ENCODE measurements at places on chromosomes 2 and 18.

GRCh38 chr18:38297910-38298309 is 732.3 kb upstream of the CELF4 start:
- no peak for DNase-seq

DNA sequence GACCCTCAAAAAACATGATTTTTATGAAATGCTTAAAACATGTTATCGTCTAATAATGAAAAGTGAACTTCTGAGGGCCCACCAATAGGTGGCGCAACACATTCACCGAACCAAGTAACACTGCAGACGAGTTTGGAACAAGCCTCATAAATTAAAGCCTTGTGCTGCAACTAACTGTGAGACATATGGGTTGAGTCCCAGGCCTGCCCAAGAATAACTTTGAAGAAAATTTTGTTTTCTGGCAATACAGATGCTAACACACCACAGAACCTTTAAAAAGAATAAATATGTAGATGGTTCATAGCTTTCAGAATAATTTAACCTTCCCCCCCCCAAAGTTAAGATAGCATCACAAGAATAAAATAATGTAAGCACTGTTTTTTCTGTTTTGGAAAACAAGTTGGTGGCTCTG is 285.9 kb downstream of the RNF144A start:
- no peak for DNase-seq

DNA sequence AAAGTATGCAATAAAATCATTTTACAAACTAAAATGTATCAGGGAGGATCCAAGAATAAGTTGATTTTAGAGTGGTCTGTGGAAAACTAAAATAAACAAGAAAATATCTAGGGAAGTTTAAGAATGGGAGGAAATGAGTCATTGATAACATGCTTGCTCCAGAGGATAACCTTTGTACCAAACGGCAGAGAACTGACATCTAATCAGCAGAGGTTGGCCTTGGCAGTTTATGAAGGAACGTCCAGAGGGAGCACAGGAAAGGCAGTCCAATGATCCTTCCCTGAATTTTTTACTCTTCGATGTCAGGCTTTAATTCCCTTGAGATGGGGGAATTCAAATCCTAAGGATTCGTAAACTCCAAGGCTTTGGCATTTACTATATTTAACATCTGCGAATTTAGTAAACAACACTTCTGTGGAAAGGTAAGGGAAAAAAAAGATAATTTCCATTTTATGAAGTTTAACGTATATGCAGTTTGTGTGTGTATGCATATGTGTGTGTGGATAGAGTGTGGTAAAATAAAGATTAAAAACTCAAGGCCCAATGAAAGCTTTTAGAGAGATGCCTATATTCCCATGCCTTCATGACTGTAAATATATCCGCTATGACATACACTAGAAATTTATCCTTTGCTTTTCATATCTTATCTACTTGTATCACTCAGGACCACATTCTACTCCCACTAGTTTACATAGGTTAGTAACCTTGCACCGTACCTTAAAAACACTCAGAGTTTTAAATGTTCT is 8.7 kb upstream of the INPP1 start:
- no peak for DNase-seq

- no peak for DNase-seq
Measured at GRCh38 chr18:54822872-54823845, 5.1 kb upstream of the RAB27B start.

DNA sequence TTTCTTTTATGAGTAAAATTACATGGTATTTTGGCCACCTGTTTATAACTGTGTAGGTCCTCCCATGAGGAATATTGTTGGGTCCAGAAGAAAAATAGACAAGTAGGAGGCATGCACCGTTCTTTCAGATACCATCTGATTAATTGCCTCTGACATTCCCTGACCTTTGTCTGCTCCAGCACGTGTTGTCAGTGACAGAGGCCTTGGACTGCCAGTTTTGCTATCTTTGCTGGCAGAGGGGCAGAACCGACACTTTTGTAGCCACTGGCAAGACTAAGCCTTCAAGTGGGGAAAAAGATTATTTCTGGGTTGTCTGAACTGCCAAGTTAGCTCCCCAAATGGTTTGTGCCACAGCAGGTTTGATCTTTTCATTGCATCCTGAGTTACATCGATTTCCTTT is 276.9 kb downstream of the CAMKMT start:
- no peak for DNase-seq

DNA sequence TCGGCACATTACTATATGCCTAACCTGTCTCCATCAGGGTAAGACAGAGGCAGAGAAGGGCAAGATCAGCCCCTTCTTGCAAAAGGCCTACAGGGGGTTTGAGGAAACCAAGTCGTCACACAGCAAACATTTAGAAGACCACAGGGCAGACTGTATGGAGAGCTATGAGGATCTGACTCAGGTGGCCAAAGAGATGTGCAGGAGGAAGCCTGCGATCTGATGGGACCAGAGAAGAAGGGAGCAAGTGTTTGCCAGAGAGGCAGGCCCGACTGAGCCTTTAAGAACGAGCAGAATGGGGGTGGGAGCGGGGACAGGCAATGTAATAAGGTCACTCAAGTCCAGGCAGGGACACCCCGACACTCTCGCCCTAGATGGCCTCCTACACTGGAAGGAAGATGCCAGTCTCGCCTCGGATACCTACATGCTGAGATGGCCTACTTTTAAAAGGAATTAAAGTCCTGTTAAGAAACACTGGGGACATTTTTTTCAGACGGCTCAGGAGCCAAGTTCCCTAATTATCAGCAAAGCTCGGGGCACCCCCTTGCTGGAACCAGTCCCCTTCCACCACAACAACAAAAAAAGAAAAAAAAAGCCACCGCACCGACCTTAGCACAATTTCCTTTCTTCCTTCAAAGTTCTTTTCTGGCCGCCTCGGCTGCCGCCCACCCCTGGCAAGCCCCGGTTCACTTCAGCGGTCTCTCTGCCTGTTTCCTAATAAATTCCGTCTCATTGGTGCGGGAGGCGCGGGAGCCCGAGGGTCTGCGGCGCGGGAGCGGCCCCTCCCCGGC is 1.5 kb downstream of the SFXN5 start:
- DNase-seq, result no peak

DNA sequence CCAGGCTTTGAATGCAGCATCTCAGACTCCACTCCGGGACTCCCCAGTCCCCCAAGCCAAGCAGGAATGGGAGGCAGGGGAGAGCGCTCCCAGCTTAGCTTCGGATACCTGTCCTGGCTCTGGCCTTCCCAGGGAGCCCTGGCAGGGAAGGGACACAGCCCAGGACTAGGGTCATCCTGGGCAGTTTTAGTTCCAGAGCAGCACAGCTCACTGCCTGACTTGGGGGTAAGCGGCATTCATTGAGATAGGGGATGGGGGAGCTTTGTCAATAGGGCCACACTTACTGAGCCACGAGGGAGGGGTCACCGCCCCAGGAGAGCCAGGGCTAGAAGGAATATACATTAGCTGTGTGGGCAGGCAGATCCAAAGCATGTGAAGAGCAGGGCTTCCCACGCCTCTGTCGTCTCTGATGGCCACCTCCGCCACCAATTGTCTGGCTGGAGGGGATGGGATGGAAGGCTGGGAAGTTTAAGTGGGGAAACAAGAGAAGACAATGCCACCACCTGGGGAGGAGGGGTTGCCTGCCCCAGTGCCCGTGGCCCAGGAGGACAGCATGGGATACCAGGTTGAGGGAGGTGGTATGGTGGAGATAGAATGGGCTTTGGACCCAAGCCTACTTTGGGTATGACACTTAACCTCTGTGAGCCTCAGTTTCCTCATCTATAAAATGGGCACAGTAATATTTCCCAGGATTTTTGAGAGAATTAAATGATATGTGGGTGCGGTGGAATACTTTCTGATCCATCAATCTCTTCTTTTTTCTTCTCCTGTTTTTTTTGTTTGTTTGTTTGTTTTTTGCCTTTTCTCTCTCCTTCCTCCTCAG is 40.2 kb downstream of the SCTR start:
- no peak for DNase-seq

- no peak for DNase-seq
Measured at GRCh38 chr2:146041274-146041910, 1521.5 kb upstream of the ZEB2 start.

DNA sequence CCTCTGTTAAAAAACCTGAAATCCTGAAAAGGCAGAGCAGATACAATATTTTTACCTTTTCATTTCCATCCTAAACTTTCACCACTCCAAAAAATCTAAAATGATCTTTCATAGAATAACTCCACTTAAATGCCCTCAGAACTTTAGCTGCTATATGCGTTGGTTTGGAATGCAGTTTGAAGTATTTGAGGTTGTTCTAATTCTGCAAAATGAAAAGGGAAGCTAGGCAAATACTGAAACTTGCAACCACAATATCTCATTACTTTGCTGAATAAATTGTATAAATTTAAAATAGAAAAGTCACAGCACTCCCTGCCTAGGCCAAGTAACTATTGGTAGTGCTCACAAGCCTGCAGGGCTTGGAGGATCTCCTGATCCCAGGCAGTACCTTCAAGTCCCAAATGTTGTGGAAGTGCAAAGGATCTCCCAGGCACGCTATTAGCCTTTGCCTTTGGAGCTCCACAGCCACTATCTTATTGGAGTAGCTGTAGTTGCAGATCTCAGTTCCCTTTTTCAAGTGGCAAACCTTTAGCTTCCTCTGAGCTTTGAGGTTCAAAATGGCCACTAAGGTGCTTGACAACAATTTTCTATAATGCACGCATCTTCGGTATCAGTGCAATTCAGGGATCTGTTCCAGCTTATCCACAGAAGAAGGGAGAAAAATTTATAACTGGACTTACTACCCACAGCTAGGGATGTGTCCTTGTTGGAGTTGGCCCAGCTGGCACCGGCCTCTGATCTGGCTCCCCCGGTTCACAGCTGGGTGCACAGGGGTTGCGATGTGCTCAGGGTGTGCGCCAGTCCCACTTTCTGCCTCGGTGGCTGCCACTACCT is 43.4 kb upstream of the ANKRD62 start:
- no peak for DNase-seq
